RWPE2 (cell line): ENCODE measurements at places on chromosomes 7 and 10.

- no peak for DNase-seq
Measured at GRCh38 chr7:149885191-149886017, 11.6 kb downstream of the ATP6V0E2 start.

- DNase-seq: no peak
Measured at GRCh38 chr10:107159871-107160270, 4.6 kb downstream of the SORCS1 start.

DNA sequence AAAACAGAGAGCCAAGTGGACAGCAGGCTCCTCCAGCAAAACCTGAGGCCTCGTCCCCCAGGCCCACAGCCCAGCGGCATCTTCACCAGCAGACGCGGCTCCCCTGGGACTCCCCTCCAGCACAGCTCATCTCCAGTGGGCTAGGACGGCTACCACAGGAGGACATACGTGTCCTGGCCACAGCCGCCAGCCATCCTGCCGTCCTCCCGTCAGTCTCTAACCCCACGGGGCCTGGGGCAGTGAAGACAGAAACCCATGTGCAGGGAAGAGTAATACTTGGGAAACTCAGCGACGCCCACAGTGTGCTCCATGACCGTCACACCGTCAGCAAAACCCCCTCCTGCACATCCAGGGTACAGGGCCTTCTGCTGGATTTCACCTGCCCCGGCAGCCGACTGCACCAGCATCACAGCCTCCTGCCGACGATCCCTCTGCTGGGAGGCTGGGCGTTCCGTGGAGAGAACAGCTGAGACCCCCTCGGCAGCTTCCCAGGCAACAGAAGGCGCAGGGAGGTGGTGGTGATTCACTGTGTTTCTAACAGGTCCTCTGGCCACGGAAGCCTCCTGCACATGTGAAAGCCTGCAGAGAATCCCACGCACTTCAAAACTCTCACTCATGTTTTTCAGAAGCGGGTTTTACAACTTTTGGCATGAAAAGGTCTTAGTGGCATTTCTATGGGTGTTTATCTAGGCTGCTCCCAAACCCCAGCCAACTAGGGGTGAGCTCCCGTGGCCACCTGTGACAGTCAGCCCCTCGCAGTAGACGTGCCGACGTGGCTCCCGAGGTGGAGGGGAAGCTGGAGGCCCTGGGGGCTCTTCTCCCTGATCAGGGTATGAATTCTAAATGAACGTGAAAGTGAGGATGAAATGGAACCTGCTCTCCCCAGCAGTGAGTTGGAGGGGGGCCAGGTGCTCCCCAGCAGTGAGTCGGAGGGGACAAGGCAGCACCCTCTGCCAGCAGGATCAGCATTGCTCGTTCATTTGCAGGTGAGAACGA is 513.5 kb downstream of the PTPRN2 start:
- peak; percentile 51 for DNase-seq

DNA sequence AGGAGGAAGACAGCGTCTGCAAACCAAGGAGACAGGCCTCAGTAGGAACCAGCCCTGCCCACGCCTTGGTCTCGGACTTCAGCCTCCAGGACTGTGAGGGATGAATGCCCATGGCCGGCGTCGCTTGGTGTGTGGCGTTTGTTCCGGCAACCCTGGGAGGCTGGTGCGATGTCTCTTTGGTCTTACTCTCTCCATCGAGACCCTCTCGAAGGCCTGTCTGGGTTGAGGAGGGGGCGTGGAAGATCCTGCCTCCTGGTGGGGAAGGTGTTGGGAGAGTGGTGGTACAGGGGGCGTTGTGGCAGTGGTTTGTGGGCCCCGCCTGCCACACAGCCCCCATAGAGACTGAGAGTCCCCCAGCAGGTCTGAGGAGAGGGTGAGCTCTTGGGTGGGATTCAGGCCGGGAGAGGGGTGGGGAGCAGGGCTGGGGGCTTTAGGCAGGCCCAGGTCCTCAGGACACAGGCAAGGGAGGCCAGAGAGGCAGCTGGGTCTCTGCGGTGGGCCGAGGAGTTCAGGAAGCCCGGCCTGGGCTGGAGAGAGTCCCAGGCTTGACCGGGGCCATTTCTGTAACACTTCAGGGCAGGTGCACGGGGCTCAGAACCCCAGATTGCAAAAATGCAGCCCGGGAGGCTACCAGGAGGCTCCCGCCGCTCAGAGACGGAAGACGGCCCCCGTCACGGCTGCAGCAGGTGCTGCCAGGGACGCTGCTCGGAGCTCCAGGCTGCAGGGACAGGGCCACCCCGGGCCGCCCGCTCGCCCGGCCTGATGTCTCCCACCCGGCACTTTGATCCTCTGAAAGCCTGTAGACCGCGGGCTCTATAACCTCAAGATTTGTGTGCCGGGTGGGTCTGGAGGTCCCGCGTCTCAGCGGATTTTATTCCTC is 33.8 kb upstream of the PSMG3 start:
- no peak for DNase-seq

DNA sequence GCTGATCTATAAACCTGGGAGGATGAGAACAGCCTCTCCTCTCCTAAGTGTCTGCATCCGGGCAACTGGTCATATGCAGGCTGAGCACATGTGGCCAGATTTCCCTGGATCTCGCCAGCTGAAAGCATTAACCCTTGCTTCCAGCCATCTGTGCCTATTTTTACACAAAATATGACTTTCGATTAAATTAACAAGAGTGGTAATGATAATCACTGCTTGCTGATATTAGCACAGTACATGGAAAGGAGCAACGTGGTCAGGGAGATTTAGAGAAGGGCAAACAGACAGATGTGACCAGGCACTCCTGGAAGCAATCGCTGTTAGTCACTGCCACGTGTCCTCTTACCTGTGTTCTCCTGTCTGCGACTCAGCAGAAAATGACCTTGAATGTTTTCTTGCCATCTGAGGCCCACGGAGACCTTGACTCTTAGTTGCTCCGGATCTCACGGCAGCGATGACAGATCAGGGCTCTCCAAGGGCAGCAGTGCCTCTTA is 59.5 kb upstream of the NPTX2 start:
- DNase-seq: no peak

DNA sequence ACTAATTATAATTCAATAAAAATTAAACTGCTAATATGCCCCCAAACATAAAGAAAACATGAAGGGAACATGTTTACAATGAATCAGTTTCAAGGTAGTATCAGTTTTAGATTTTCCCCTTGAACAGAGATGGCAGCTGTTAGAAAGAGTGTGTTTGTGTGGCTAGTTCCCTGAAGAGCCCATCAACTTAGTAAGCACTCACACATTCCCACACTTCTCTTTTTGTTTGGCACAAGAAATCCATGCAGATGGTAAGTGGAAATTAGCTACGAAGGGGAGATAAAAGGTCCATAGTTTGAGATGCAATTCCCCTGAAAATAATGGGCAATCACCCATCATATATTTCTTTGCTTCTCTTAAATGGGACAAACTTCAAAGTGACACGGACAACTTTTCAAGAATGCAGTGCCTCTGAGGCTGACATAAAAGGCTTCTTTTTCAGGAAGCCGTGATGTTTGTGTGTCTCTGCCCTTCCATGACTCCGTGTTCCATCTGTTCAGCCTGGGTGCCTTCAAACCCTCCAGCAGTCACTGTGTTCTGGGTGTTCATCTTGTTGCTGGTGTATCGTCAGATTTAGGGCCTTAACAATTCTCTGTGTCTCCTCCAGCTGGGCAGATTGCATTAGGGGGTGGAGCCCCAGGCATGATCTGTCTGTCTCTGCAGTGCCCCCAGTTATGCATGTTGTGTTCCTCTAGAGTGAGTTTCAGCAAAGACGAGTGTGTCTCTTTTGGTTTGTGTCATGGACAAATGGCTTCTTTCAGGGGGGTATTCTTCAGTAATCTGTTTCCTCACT is 259.5 kb upstream of the NPY start:
- no peak for DNase-seq

DNA sequence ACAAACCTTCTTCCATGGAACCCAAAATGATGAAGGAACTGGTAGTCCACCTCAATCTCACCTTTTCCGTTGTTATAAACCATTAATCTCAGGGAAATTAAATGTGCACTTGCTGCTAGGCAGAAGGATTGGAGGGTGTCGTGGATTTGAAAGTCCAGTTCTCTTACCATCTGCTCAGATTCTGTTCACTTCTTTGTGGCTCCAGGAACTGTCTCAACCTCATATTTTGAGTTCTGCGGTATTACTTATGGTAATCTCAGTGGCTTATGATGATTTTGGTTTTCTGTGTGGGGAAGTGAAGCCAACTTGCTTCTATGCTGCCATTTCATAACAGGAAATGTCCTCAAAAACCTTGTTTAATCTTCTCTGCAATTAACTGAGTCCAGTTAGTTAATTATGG is 136.4 kb downstream of the CDC14C start:
- no peak for DNase-seq

- no peak for DNase-seq
Measured at GRCh38 chr10:31578181-31578852, 259.3 kb downstream of the ZEB1 start.

- no peak for DNase-seq
Measured at GRCh38 chr7:12607134-12607533, 36.6 kb downstream of the SCIN start.

DNA sequence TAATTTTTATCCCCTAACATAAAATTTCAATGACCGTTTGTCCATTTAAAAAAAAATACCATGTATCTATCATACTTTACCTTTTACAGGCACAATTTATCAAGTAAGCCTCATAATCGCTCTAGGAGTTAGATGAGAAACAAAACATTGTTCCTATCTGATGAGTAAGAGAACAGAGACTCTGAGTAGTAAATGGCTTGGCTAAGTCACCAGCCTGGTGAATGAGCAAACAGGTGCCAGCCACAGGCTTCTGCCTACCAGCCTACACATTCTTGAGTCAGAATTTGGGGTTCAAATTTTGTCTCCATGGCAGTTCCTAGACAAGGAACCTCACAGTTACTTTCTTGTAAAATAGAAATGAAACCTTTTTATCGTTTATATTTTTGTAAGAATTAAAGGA is 235.4 kb downstream of the HGF start:
- DNase-seq: no peak

DNA sequence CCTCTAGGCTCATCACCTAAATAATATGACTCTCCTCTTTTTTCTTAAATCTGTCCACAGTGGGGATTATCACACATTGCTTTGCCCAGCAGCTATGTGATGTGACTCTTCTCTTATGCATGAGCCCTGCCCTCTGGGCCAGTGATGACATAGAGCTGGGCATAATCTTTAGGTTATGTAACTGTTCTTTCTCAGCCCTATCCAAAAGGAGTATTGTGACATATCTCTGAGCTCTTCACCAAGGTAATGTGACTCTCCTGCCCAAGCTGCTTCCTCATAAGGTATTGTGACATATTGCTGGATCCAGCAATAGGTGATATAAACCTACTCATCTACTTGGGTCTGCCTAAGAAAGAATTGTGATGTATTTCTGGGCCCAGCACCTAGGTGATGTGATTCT is 37.7 kb upstream of the ZNF107 start:
- no peak for DNase-seq

DNA sequence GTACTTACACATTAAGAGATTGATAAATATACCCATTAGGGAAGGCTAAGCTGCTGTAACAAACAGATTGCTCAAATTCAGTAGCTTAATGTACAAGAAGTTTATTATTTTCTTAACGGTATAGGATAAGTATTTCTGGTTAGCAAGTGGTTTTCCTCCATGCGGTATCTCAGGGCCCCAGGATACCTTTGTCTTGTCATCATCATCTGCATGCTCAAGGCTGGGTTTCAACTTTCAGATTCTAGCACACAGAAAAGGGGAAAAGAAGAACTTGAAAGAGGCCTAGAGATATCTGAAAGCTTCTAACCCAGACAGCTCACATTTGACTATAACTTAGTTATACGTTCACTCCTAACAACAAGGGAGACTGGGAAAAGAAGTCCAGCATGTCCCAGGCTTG is 11.8 kb upstream of the GALNT17 start:
- no peak for DNase-seq

- no peak for DNase-seq
Measured at GRCh38 chr7:102874166-102874829, 38.5 kb upstream of the LRRC17 start.

- DNase-seq: no peak
Measured at GRCh38 chr7:30905078-30906012, 6.3 kb upstream of the AQP1 start.

- peak; percentile 61 for DNase-seq
Measured at GRCh38 chr7:84194484-84195271, at the start of gene SEMA3A. Gene SEMA3A, minus strand, starts transcription at chr7:84194789. Its CDS starts 203 bp downstream, at chr7:84194586.

GRCh38 chr7:24017519-24017918 is 266.5 kb upstream of the NPY start:
- DNase-seq: no peak

DNA sequence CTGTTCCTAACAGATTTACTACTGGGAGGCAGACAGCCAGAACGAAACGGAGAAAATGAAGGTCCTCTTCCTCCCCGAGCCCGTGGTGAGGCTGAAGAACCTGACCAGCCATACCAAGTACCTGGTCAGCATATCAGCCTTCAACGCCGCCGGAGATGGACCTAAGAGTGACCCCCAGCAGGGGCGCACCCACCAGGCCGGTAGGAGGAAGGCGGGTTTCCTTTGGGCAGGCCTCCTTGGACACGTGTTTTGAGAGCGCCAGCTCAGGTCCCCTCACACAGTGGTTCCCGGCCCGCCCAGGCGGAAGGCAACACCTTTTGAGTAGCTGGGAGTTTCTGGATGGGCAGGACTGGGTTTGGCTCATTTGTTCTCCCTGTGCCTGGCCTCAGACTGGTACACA is 474.0 kb upstream of the FOXK1 start:
- no peak for DNase-seq

- no peak for DNase-seq
Measured at GRCh38 chr7:33237036-33237435, 107.7 kb downstream of the BBS9 start.

DNA sequence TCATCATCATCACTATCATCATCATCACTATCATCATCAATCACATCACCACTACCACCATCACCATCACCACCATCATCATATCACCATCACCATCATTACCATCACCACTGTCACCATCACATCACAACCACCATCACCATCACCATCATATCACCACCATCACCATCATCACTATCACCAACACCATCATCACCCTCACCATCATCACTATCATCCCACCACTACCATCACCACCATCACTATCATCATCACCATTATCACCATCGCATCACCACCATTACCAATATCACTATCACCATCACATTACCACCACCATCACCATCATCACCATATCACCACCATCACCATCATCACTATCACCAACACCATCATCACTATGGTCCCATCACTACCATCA is 539.1 kb downstream of the PTPRN2 start:
- no peak for DNase-seq

GRCh38 chr10:129048513-129048912 is 418.5 kb upstream of the MGMT start:
- DNase-seq: no peak
